HS-5 (cell line): ENCODE measurements at places on chromosomes 6 and 20.

GRCh38 chr6:166633732-166634535 is 6.9 kb upstream of the RPS6KA2 start:
- DNase-seq, result no peak

DNA sequence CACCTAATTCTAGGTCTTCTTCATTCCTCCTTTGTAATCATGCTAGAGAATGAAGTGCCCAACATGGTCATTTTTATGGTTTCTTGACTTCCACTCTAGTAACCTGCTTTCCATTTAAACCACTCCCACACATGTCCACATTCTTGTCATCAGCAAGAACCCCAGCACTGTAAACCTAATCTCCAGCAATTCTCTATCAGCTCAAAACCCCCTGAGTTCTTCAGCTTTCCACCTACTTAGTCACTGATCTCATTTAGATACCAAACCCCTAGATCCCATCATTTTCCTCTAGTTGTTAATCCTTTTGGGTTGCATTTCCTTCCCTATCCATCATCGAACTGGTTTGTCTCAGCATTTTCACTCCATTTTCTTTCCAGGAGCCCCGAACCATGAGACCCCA is 49.7 kb downstream of the GOPC start:
- no peak for DNase-seq

DNA sequence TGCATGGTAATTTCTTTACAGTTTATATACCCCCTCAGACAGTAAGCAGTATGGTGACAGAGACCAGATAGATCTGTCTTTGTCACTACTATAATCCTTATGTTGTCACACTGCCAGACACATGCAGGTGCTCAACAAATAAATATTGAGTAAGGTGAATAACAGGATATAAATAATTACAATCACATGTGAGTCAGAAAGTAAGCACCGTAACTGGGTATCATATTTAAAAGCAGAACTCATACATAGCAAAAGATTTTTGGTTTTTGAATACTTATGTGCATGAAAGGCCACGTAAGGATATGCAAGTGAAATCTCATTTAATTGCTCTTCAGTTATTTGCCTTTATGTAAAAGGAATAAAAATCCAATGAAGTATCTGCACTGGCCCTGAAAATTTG is 17.4 kb downstream of the CNBD2 start:
- no peak for DNase-seq

- DNase-seq, result no peak
Measured at GRCh38 chr6:137975188-137975940, 108.3 kb downstream of the TNFAIP3 start.

DNA sequence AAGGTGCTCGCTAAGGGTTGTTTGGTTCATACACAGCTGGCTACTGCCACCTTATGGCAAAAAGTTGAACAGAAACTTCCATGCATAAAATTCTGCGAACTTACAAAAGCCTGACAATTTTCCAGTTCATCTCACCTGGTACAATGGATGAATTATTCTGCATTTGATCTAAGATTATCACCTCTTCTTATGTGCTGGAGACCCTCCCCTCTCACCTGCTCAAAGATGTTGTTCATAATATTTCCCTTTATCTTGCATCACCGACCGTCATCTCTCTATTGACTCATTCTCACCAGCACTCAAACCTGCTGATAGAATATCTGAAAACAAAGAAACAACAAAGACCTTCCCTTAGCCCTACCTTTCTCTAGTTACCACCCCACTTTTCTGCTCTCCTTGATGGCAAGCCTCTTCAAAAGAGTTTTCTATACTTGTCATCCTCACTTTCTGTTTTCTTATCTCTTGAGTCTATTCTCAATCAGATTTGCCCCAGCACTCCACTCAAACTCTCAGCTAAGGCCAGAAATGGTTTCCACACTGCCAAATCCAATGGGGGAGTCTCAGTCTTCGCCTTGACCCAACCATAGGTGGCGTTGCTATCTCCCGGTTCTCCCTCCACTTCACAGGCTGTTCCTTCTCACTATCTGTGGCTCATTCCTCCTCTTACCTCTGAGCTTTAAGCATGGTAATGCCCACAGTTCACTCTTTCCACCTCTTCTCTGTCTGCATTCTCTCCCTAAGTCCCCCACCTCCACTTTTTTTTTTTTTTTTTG is 25.8 kb downstream of the SNRNP48 start:
- peak; percentile 31 for DNase-seq

- no peak for DNase-seq
Measured at GRCh38 chr6:160043784-160044183, 74.9 kb downstream of the IGF2R start.

- no peak for DNase-seq
Measured at GRCh38 chr6:22959571-22959970, 390.2 kb downstream of the HDGFL1 start.

GRCh38 chr20:44886828-44887227 is 1.3 kb downstream of the YWHAB start:
- DNase-seq, result no peak

DNA sequence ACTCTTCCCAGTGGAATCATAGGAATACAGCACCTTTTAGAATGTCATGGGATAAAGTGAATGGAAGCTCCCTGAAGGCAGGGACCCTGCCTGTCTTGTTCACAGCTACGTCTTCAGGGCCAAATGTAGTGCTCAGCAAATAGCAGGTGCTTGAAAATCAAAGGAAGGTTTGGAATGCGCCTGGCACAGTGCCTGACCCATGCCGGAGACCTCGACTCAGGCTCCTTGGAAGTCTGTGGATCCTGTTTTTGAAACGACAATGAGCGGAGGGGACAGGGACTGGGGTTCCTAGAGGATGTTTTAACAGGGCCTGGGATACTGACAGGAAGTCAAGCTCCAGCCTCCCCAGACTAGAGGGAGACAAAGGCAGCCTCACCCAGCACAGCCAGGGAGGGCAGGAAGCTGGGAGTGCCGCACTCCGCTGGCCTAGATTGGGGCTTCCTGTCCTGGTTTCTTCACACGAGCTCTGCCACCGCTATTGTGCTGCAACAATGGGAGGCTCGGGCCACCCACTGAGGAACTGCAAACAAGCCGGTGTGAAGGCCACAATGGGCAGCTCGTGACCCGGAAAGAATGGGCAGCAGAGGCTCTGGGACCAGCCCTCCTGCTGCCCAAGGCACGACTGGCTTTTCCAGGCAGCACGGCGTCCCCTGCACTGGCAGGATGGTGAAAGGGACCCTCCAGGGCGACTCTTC is 76.7 kb downstream of the PREX1 start:
- DNase-seq, result no peak

- no peak for DNase-seq
Measured at GRCh38 chr6:166580076-166581050, 6.1 kb downstream of the RAMACL start.

- no peak for DNase-seq
Measured at GRCh38 chr20:39270837-39271604, 308.9 kb downstream of the DHX35 start.

- DNase-seq, result no peak
Measured at GRCh38 chr20:16178546-16179135, 394.6 kb downstream of the KIF16B start.

GRCh38 chr20:64228751-64229506 is 26.6 kb upstream of the PCMTD2 start:
- DNase-seq, result no peak
